ENCODE measurements at places on chromosomes 5 and 9.

DNA sequence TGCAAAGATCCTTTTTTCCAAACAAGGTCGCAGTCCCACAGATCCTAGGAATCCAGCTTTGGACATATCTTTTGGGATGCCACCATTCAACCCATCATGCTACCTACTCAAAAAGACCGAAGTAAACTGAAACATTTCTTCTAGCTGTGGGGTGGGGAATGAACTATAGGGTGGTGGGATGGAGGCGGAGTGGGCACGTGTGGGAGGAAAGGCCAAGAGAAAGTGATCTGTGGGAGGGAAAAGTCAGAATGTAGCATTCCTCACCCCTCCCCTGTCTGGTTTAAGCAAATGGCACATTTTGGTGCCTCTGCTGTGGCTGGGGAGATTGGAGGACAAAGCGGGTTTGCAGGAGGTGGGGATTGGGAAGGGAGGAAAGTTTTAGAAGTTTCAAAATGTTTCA is 59.2 kb upstream of the IL17B start:
- no peak for DNase-seq

- DNase-seq, result no peak
Observed at GRCh38 chr5:52517667-52518066, 270.0 kb upstream of the ITGA1 start.

DNA sequence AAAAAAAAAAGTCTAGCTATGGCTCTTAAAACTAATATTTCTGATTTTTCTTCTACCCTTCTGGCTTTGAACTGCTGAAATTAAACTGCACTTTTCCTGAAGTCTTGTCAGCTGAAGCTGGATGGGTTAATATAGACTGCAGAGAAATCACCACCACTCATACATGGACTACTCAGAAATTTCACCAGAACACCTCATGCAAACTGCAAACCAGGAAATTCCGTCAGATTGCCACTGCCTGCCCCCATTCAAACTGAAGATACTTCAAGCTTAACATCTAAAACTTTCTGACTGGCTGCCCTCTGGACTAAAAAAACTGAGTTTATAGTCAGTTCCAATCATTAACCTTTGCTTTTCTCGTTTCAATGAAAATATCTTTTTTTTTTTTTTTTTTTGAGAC is 11.6 kb upstream of the ANXA2R start:
- no peak for DNase-seq

- DNase-seq, result no peak
Observed at GRCh38 chr5:100889165-100889743, 13.8 kb downstream of the ST8SIA4 start.

DNA sequence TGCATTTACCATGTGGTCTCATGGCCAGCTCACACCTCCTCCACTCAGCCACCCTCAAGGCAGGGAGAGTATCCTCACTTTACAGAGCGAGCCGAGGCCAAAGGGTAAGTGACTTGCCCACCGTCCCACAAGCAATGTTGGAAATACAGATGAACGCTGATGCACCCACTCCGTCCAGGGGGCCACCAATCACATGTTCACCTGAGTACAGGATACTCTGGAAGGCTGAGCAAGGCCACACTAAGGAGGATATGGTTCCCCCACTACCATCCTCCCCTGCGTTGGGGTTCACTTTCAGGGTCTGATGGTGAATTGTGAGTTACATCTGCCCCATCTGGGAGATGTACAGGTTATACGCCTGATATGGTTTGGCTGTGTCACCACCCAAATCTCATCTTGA is 128.8 kb downstream of the ATPSCKMT start:
- no peak for DNase-seq

GRCh38 chr5:143551820-143552251 is 148.3 kb upstream of the NR3C1 start:
- DNase-seq, result no peak

DNA sequence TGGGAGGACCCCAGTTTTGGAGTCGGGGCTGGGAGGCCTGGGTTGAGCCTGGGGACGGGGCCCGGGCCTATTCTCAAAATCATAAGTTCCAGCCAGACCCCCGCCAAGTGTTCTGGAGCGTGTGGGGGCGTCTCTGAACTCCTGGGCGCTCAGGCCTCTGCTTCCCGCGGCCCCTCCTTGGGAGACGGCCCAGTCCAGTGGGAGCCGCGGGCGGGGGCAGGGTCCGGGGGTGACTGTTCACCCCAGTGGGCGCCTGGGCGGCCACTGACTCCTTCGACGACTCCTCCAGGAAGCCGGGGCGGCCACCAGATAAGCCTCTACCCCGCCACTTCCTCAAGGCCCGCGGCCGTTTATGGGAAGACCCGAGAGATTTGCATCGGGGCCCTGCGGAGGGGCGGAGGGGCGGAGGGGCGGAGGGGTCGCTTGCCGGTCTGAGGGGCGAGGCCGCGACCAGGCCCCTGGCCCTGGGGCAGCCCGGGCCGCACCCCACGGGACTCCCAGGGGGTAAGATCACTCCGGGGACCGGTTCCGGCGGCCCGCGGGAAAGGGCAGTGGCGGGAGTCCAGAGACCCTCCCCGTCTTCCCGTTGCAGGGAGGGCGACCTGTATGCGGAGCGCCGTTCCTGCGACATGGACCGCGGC is 655 bp downstream of the TOR4A start:
- no peak for DNase-seq

- DNase-seq, result peak; percentile 70
Observed at GRCh38 chr5:153672347-153673090, 182.0 kb downstream of the GRIA1 start.

- no peak for DNase-seq
Observed at GRCh38 chr5:1652873-1653697, 129.3 kb upstream of the LPCAT1 start.

DNA sequence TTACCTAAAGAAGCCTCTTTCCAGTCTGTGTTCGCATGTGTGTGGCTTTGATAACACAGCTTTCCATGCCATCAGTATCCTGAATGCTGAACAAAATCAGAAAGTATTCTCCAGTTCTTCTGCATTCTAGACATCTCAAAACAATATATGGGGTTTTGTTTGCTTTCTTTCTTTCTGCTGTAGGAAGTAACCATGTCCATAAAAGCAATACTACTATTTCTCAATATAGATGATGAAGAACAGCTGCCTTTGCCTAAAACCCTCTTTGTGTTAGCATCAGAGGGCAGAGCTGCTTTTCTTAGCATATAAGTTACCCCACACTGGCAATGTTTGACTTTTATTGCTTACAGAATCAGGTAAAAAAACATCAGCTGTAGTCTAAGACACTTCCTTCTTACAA is 963.6 kb downstream of the CDH12 start:
- no peak for DNase-seq

- DNase-seq, result no peak
Observed at GRCh38 chr9:92576175-92576574, 40.4 kb upstream of the ECM2 start.

DNA sequence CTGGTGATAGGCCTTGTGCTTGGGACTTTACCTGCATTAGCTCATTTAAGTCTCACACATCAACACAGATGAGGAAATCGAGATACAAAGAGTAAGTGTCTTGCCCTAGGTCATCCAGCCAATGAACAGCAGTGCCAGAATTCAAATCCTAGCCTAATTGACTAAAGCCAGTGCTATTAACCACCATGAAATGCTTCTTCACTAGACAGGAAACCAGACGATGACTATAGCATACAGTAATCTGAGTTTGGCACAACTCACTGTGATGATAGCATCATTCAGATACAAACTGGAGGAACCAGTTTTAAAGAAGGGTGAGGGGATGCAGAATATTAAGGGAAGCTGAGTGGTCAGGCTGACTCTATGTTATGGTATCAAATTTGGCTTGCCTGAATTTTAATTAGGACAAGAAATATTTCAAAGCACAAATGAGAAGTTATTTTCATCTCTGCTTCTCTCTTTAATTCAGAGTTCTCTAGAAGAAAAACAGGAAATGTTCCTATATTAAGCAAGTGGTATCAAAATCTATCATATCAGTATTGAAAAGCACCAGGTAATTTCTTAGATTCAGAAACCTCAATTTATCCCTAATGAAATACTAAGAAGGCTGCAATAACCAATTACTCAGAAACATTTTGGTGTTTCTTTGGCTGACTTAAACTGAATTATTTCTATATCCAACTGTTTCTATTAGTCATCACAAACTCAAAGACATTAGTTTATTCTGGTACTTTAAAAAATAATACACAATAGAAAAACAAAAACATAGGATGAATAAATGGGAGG is 147.0 kb upstream of the RASA1 start:
- peak; percentile 41 for DNase-seq

DNA sequence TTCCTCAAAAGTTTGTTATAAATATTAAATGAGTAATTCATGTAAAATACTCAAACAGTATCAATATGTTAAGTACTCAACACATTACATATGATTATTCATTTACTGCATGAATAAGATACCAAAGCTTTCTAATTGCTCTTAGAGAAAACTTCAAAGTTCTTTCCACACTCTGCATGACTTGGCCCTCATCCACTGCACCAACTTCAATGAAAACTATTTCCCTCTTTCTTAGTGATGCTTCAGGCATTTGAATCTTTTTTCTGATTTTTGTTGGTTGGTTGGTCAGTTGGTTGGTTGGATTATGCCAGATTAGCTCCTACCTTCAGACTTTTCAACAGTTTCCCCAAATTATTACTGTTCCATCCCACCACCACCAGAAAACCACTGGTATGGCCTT is 314.7 kb upstream of the RGMB start:
- no peak for DNase-seq

- no peak for DNase-seq
Observed at GRCh38 chr5:178199581-178200434, 4.5 kb upstream of the HNRNPAB start.

- DNase-seq, result peak; percentile 89
Observed at GRCh38 chr9:120931231-120932085, 4.9 kb upstream of the TRAF1 start.

- no peak for DNase-seq
Observed at GRCh38 chr5:158845941-158846340, 253.8 kb downstream of the EBF1 start.

GRCh38 chr9:116935149-116935897 is 248.2 kb downstream of the TRIM32 start:
- DNase-seq, result no peak

GRCh38 chr9:68427216-68427977 is 71.0 kb downstream of the PGM5 start:
- DNase-seq, result no peak

DNA sequence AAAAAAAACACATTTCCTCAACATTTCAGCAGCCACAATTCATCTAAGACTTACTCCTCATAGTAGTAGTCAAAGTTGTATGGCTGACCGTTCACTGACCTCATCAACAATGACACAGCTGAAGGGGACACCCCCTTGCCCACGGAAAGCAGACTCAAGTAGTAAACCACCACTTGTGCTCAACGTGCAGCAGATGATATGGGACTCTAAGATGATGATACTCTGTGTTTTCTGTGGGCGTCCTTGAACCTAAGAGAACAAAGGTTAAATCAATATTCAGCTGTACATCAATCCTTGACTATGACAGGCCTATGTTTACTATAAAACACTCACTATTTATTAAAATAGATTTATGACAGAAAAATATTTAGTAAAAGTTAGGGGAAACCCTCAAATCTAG is 71.6 kb downstream of the SETX start:
- DNase-seq, result no peak

- DNase-seq, result no peak
Observed at GRCh38 chr9:131566158-131566557, 20.8 kb downstream of the PRRT1B start.

- DNase-seq, result peak; percentile 7
Observed at GRCh38 chr9:34127035-34127948, 794 bp upstream of the DCAF12 start.

- no peak for DNase-seq
Observed at GRCh38 chr5:29143266-29143665, 2050.2 kb upstream of the CDH6 start.
